ELR (cell line): ENCODE measurements at places on chromosomes 7 and 10.

GRCh38 chr7:149773446-149774236 is at the start of gene ZNF467:
Gene ZNF467, minus strand, starts transcription at chr7:149773588. Its CDS starts 2,556 bp downstream, at chr7:149771032.
- no peak for DNase-seq

GRCh38 chr7:79051915-79052314 is 401.6 kb downstream of the MAGI2 start:
- DNase-seq: no peak

DNA sequence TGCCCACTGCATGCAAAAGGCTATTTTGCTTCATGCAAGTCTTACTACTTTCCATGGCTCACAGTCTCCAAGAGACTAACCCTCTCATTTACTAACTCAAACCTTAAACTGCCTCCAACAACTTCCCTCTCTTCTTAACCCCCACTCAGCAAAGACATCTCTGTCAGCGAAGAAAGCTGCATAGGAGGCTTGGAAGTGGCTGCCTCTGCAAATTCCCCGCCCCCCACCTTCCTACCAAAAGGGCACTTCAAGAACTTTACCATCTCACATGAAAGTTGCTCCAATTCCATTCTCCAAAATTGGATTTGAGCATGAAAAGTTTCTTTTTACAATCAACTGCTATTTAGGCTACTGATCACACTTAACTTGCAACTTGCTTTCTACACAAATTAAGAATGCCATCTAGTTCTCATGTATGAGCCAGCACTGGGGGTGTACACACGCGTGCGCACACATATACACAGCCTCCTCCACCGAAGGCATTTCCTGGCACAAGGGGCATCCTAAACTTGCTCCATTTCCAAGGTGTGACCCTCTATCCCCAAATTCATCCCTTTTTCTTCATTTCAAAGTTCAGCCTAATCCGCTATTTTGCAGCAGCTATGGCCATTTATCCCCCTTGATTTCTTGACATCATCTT is 1.8 kb downstream of the CCDC6 start:
- no peak for DNase-seq

DNA sequence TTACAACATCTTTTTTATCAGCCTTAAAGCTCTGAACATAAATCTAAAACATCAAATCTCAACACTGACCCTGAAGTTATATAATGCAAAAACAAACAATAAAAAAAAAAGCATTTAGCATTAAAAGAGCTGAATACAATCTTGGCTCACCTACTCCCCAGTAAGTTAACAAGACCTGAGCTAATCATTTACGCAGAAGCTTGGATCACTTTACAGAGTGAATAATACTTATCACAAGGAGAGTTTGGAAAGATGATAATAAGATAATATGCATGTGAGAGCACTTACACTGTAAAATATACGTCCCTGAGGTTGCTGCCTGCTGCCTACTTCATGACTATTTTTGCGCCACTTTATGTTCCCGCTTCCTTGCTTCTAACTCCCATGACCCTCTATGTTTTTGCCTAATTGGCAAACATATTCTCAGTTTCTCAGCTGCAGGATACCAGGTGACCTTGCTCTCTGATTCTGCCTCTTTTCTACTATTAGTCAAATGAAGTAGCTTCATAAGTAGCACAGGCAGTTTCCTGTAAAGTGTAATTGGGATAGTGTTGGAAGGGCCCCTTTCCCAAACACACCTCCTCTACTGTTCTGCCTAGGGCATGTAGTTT is 333.6 kb downstream of the LRRTM3 start:
- DNase-seq: no peak

GRCh38 chr7:24786941-24787340 is 29.7 kb upstream of the GSDME start:
- DNase-seq: peak; percentile 100
